Osteoblast (primary cell): ENCODE measurements at places on chromosomes 1 and 21. TPM values are rescaled to one million over a fixed set of nuclear protein-coding genes. Genes with fewer than 3 reads are reported as not detected.

The RIPPLY3 gene
- total RNA-seq, result not detected in 2 replicates

The TNFRSF18 gene
- total RNA-seq, result 0.29 TPM in 1 of 2 replicates, not detected in the other

The MATN1 gene
- under 0.01 TPM in 1 of 2 replicates, not detected in the other for total RNA-seq

The PODN gene
- 43.3 and 52.8 TPM in 2 replicates for total RNA-seq

The C1QC gene
- 2.2 TPM in 1 of 2 replicates, not detected in the other for total RNA-seq

The LCE6A gene
- not detected in 2 replicates for total RNA-seq

The SUMO3 gene
- total RNA-seq, result 80.7 and 82.8 TPM in 2 replicates

The MTF2 gene
- 15.9 and 21.8 TPM in 2 replicates for total RNA-seq

The IFI44L gene
- total RNA-seq, result 28.3 and 49.2 TPM in 2 replicates

The SETSIP gene
- total RNA-seq, result 0.29 and 0.36 TPM in 2 replicates

The TNFRSF8 gene
- total RNA-seq, result under 0.01 and 0.29 TPM in 2 replicates

The GBP7 gene
- not detected in 2 replicates for total RNA-seq

The OR2M5 gene
- not detected in 2 replicates for total RNA-seq

The ST3GAL3 gene
- total RNA-seq, result 18.0 and 18.5 TPM in 2 replicates

The DNAJC6 gene
- total RNA-seq, result 10.5 and 11.8 TPM in 2 replicates

The SHE gene
- total RNA-seq, result not detected in 2 replicates

The B3GALT2 gene
- total RNA-seq, result 2.1 and 2.2 TPM in 2 replicates

The MTARC1 gene
- 2.9 TPM in 2 replicates for total RNA-seq

The CITED4 gene
- 1.2 and 3.3 TPM in 2 replicates for total RNA-seq

The F13B gene
- total RNA-seq, result under 0.01 TPM in 1 of 2 replicates, not detected in the other

The KCNK2 gene
- 86.9 and 161 TPM in 2 replicates for total RNA-seq

The PRAMEF8 gene
- total RNA-seq, result under 0.01 TPM in 1 of 2 replicates, not detected in the other

The PCBP3 gene
- 1.1 and 1.2 TPM in 2 replicates for total RNA-seq

The ATAD3C gene
- total RNA-seq, result under 0.01 and 0.59 TPM in 2 replicates

The ADORA1 gene
- 4.0 and 9.1 TPM in 2 replicates for total RNA-seq

The DMBX1 gene
- total RNA-seq, result not detected in 2 replicates

The RASSF5 gene
- total RNA-seq, result 0.59 and 0.72 TPM in 2 replicates

The CLDN17 gene
- total RNA-seq, result not detected in 2 replicates
